AG08395 (cell line): ENCODE measurements at places on chromosomes 12 and 14.

DNA sequence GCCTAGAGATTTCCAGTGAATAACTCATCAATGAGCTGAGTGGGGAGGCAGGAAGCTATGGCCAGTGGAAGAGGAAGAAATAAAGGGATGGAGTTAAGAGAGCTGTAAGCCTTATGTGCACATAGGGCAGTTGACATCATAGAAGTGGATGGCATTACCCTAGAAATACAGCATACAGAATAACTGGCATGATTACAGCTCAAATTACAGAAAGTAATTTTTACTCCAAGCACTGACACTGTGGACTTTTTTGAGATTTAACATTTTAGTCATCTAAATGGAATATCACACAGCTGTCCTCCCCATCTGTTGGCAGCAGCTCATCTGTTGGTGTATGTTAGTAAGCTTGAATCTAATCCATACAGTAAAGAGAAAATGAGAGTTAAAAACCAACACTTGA, 5.4 kb upstream of the IPO8 start:
- no peak for DNase-seq

- DNase-seq = no peak
These were observed 412.6 kb downstream of the MDGA2 start for GRCh38 chr14:47262801-47263200.

- no peak for DNase-seq
These were observed 179.6 kb downstream of the NELL2 start for GRCh38 chr12:44696542-44696941.

GRCh38 chr12:3034067-3034750, 43.0 kb upstream of the TSPAN9 start:
- DNase-seq = peak; percentile 86

- peak; percentile 19 for DNase-seq
These were observed 75.6 kb downstream of the ARL6IP4 start for GRCh38 chr12:123056053-123056452.

DNA sequence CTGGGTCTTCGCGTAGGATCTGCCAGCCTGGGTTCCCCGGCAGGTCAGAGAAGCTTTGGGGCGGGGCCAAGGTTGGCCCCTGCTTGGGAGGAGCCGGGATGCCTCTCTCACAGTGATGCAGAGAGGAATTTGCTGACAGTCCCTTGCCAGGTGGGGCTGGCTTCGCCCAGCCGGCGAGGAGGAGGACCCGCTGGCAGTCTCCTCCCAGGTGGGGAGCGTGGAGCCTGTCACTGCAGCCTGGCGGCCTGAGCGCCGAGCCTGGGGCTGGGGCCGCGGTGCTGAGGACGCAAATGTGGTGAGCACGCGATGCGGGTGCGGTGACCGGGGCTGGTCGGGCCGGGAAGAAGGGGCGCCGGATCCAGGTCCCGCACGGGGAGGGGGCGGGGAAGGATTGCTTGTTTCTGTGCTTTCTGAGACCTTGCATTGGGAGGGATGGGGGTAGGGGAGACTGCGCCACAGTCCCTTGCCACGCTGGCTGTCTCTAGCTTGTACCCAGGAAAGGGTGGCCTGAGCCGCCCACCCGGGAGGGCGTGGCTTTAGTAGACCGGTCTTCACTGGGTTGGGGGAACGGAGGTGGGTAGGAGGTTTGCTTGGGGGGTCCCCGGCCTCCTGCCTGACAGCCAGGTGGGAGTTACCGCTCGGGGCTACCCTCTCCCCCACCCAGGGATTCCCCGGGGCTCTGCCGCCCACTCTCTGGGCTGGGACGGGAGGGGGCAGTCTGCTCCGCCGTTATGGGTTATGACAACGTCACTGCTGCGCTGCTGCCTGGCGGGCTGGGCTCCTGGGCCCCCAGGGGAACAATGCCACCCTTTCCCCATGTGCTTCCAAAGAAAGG, at the start of gene TMEM63C:
Gene TMEM63C (plus strand): TSS at position 196 of the 835 bp plus-strand sequence. CDS start 37,016 bp downstream, outside the sequence.
- DNase-seq = no peak

- DNase-seq = no peak
These were observed 915.8 kb downstream of the VRK1 start for GRCh38 chr14:97713023-97713422.

GRCh38 chr12:90909069-90909770, 45.8 kb downstream of the CCER1 start:
- peak; percentile 62 for DNase-seq

- peak; percentile 82 for DNase-seq
These were observed at the start of gene SART3 for GRCh38 chr12:108560752-108561719. SART3 (minus strand) TSS chr12:108561173; CDS start chr12:108561154, 19 bp downstream.

GRCh38 chr12:6323340-6323994, 13.0 kb downstream of the PLEKHG6 start:
- peak; percentile 92 for DNase-seq

DNA sequence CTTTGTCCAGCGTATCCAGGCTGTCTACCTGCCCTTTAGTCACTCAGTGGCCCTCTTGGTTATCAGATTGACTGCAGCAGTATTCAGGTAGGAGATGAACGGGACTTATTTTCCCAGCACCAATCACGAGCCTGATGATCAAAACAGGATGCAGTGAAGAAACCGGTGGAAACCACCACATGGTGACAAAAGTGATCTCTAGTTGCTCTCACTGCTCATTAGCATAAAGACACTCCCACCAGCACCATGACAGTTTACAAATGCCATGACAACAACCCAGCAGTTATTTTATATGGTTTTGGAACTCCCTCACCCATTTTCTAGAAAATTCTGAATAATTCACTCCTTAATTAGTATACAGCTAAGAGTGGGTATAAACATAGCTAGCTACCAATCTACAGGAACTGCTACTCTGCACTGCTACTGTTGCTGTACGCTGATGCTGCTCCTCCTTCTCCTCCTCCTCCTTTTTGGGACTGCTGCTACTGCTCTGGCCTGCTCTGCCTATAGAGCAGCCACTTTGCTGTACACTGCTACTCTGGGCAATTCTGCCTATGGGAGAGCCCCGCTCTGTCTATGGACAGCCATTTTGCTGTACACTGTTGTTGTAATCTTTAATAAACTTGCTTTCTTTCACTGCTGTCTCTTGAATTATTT, 142.5 kb upstream of the SSTR1 start:
- no peak for DNase-seq

- no peak for DNase-seq
These were observed 285.2 kb upstream of the SYT10 start for GRCh38 chr12:33724867-33725266.

DNA sequence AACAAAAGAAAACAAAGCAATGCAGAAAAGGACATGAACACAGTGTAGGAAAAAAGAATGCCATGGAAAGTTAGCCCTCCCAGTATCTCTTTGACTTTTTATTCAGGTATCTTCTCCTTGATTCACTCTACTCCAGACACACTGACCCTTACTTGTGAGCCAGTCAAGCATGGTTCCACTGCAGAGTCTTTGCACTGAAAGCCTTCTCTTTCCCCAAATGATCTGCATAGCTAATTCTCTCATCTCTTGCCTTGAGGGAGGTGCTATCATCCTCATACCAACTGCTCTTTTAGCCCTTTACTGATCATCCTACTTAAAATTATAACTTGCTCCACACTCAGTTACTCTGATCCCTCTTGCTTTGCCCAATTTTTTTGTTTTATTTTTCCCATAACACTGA, 101.2 kb upstream of the SLC16A7 start:
- no peak for DNase-seq

DNA sequence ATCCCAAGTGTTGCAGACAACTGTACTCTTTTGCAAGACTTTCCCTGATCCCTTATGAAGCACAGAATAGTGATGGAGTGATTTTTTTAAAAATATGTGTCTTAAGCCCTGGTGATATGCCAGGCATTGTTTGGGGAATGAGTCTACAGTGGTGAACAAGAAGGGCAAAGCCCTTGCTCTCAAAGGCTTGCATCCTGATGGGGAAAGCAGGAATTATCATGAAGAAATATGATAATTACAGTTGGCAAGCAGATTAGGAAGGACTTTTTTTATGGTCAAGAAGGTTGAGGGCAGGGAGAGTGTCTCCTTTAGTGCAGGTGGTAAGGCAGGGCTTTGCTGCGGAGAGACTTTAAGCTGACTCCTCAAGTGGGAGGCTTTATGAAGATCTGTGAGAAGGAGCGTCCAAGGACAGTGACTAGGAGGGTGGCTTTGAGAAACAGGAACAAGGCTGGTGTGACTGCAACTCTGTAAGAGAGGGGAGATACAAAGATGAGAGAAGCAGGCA, 100.2 kb downstream of the SYNE2 start:
- DNase-seq = peak; percentile 7

GRCh38 chr14:59829469-59830337, 40.9 kb downstream of the RTN1 start:
- DNase-seq = no peak

DNA sequence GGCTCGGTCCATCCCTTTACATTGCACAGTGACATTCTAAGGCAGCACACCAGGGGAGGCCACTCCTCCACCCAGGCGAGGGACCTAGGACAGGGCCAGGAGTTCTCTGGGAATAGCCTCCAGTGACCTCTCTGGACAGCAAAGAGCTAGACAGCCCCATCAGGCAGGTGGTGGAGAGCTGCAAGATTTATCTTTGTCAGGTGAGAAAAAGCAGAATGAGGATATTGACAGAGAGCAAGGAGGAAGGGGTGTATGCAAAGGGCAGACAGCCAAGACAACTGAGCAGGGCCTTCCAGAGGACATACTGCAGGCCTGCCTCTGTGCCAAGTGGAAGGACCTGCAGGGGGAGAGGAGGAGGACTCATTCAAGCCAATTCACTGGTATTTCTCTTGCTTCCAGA, 112.4 kb upstream of the MAX start:
- no peak for DNase-seq

DNA sequence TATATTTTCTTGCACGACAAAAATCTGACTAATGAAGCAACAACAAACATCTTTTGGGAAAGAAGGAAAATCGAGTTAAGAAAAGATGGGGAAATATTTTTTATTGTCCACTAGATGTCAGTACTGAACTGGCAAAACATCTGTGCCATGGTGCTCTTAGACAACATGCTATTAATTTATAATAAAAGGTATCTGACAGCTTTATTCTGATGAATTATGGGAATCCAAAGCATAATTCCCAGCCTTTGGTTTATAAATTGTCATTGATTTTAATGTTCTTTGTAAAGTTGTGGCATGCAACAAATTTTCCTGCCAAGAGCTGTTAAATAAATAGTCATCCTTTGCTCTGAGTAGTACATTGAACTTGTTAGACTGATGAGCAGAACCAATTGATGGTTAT, 231.2 kb downstream of the ETNK1 start:
- peak; percentile 31 for DNase-seq

DNA sequence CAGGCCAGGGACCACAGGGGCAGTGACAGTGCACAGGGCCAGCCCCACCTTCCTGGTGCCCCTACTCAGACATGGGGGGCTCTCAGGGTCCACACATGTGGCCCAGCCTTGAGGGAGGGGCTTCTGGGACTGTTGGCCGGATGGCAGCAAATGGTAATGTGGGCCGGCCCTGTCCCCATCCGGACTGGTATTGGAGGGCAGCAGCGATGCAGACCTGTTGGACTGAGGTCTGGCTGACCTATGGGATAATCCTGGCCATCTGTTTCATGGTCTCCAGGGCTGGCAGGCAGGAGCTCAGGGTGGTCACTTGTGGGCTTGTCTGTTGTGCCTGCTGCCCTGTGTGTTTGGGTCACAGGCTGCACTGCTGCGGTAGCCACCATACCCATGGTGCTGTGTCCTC, 387.5 kb downstream of the TMEM121 start:
- no peak for DNase-seq

DNA sequence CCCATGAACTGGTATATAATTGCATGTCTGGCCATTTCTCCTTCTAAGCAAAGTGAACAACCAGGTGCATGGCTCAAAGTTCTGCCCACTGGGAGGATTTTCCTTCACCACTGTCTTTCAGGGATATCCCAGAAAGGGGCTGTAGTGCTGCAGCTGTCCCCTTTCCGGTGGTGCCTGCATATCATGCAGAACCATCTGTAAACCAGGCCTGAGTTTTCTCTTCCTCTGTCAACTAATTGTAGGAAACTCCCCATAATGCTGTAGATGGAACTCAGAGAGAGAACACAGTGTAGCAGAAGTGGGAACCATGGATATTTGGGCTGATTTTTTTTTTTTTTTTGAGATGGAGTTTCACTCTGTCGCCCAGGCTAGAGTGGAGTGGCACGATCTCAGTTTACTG, 45.6 kb upstream of the CRY1 start:
- no peak for DNase-seq

- no peak for DNase-seq
These were observed 26.8 kb upstream of the TOMM20L start for GRCh38 chr14:58368956-58369355.

DNA sequence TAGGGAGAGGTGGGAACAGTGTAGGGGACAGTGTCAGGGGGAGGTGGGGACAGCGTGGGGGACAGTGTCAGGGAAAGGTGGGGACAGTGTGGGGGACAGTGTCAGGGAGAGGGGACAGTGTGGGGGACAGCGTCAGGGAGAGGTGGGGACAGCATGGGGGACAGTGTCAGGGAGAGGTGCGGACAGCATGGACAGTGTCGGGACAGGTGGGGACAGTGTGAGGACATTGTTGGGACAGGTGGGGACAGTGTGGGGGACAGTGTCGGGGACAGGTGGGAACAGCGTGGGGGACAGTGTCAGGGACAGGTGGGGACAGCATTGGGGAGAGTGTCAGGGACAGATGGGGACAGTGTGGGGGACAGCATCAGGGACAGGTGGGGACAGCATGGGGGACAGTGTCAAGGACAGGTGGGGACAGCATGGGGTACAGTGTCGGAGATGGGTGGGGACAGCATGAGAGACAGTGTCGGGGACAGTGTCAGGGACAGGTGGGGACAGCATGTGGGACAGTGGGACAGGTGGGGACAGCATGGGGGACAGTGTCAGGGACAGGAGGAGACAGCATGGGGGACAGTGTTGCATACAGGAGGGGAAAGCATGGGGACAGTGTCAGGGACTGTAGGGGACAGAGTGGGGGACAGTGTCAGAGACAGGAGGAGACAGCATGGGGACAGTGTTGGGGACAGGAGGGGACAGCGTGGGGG, 139.0 kb downstream of the TMEM121 start:
- no peak for DNase-seq

DNA sequence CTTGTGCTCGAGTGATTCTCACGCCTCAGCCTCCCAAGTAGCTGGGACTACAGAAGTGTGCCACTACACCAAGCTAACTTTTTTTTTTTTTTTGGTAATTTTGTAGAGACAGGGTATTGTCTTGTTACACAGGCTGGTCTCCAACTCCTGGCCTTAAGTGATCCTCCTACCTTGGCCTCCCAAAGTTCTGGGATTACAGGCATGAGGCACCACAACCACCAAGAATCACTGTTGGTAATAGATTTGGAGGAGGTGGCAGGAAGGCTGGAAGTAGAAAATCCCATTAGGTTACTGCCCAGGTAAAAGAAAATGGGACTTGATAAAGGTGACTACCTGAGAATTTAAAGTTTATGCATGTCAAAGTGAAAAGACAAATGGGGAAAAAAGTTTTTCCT, 1.4 kb upstream of the CDCA4 start:
- no peak for DNase-seq

DNA sequence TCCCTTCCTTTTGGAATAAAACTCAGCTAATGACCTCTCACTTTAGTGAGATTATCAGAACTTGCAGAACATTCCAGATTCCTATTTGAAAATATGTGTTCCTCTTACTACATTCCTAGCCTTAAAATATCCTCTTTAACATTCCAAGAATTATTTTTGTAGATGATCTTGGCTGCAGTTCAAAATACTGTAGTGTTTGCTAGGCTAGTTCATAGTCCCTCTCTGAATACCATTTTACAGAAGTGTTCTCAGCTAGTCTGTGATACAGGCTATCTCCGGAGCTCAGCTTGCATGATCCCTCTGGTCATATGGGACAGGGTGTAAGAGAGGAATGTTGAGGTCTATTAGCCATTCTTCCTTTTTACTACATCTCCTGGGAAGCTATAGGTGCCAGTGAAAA, 17.6 kb upstream of the GPR33 start:
- DNase-seq = peak; percentile 62

GRCh38 chr14:64422756-64423155, 34.6 kb downstream of the MTHFD1 start:
- no peak for DNase-seq

- no peak for DNase-seq
These were observed 200.8 kb upstream of the KRR1 start for GRCh38 chr12:75712223-75712622.
